ENCODE measurements at places on chromosomes 16 and 17.

DNA sequence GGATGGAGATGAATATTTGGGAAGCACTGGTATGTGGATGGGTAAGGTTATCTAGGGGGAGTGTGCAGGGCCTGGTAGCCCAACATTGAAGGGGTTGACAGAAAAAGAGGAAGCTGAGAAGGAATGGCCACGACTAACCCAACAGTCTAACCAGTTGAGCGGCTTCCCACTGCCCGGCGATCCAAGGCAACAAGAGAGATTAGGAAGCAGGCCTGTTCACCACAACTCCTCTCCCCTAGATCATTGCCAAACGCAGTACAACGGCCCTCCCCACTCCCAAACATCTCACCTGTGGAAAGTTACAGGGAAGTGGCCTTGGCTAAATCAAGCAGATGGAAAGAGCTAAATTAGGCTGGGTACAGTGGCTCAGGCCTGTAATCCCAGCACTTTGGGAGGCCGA lies 11.2 kb upstream of the RANGRF start:
- DNase-seq: no peak

DNA sequence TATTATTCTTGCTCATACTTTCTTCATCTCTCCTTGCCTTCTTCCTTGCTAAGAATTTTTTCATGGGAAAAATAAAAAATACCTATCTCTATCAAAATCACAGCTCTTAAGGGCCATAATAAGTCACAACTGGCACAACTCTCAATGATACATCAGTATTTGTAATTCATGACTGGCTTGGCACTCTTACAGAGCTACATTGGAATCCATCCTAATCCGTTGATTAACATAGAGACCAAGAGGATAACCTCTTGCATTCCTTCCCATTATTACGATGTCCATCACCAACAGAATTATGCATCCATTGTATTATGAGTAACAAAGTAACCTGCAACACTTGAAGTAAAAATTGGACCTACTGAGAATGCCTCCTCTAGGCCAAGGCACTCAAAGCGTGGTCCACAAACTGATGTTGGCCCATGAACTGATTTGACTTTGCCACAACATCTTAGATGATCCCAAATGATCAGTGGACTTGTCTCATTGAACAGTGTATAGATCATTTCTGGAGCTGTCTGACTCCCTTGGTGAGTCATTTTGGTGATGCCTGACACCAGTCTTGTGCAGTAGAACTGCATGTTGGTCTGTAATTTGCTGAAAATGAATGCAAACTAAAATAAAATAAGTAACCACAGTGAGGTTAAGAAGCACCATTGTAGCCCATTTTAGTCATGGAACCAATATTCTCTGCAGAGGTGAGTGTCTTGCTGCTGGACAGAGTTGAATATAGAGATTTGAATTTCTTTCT lies 163.2 kb downstream of the AXIN2 start:
- no peak for DNase-seq

DNA sequence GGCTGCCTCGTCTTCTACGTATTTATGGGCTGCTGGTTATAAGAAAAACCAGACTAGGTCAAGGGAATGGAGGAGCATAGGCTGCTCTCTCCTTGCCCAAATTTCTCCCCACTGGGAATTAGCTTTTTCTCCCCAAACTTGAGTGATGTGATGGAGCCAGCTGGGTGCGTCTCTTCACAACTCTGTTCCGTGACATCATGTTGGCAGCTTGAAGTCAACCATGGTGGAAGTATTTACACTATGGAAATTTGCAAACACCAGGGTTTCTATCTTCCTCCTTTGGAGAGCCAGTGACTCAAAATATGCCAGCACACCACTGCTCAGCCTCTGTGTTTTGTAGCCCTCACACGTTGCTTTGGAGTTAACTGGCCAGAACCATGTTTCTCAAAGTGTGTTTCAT lies 78.1 kb downstream of the OR1D5 start:
- no peak for DNase-seq

- peak; percentile 38 for DNase-seq
Observed at GRCh38 chr16:81623365-81624102, 155.6 kb upstream of the PLCG2 start.

DNA sequence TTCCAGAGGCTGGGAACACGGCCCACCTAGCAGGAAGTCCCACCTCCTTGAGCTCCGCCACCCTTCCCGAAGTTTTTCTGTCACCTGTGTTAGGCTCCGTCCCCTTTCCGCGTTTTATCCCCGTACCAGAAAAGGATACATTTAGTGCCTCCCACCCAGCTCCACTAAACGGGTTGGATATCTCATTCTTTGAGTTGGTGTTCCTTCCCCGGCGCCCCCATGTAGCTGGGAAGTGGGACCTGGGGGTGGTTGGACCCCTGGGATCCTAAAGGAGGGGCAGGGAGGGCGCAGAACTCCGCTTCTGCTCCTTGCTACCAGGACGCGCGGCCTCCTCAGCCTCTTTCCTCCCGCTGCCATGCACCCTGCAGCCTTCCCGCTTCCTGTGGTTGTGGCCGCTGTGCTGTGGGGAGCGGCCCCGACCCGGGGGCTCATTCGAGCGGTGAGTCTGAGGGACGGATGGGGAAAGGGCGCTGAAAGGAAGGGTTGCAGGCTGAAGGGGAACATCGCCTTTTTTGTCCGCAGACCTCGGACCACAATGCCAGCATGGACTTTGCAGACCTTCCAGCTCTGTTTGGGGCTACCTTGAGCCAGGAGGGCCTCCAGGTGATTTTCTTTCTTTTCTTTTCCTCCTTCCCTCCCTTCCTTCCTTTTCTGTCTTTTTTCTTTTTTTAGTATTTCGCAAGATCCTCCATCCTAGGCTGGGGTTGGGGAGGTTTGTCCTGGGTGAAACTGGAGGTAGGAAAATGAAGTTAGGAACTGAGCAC lies 669 bp downstream of the RNF167 start:
- no peak for DNase-seq

- DNase-seq: no peak
Observed at GRCh38 chr16:12257926-12258561, 281.5 kb downstream of the SNX29 start.

- no peak for DNase-seq
Observed at GRCh38 chr17:39170109-39170508, 4.1 kb upstream of the ARL5C start.

GRCh38 chr17:50148226-50149090 lies 2.0 kb downstream of the PPP1R9B start:
- DNase-seq: peak; percentile 56

DNA sequence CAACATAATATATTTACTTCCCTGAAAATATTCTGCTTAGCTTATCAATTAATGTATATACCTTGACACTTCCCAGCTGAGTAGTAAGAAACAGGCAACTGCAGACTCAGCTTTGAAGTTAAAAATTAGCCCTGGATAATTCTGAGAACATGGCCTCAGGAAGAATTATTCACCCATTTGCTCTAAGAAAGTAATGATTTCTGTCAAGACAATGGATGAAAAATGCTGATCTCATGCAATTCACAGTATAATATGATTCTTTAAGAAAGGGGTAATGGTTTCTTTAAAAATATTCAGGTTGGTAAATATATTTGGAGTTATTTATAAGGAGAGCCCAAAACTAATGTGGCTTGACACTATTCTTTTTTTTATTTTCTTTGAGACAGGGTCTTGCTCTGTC lies 88.8 kb downstream of the CACNG1 start:
- no peak for DNase-seq

DNA sequence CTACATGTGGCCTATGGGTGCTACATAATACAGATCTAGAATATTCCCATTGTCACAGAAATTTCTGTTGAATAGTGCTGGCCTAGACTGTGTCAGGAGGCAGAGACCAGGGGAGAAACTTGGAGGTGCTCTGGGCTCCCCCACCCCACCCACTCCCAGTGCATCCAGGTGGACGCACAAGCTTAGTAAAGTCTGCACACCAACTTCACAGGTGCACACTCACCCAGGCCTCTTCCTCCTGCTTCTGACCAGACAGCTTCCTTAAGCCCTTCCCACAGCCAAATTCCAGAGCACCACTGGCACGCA lies 7.6 kb upstream of the CNP start:
- no peak for DNase-seq

- peak; percentile 26 for DNase-seq
Observed at GRCh38 chr16:47142821-47143676, 696 bp downstream of the NETO2 start.

DNA sequence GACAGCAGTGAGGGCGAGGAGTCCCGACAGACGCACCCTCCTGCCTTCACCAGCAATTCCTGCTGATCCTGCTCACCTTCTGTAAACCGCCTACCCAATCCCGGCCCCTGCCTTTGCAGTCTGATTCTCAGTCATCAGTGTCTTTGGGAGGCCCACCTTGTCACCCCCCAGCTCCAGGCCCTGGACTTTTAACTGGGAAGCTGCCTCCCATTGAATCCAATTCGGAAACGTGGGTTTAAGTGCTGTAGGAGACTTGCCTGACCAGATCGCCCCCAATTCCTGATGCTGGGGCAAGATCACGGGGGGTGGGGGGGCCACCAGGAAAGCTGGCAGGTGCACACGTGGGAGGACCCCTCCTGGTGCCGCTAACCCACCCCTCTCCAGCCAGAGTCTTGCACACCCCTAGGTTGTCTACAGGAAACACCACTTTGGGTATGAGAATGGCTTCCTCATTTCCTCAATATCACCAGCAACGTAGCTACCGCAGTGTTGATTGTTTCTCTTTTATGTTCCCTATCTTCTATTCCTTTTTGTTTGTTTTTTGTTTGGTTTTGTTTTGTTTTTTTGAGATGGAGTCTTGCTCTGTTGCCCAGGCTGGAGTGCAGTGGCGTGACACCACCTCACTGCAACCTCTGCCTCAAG lies 46.6 kb upstream of the CMIP start:
- no peak for DNase-seq

GRCh38 chr16:81513204-81514040 lies 68.8 kb downstream of the CMIP start:
- no peak for DNase-seq

GRCh38 chr16:19980632-19981265 lies 92.9 kb downstream of the GPR139 start:
- no peak for DNase-seq

GRCh38 chr16:64346080-64346479 lies 775.8 kb downstream of the CDH11 start:
- DNase-seq: no peak

DNA sequence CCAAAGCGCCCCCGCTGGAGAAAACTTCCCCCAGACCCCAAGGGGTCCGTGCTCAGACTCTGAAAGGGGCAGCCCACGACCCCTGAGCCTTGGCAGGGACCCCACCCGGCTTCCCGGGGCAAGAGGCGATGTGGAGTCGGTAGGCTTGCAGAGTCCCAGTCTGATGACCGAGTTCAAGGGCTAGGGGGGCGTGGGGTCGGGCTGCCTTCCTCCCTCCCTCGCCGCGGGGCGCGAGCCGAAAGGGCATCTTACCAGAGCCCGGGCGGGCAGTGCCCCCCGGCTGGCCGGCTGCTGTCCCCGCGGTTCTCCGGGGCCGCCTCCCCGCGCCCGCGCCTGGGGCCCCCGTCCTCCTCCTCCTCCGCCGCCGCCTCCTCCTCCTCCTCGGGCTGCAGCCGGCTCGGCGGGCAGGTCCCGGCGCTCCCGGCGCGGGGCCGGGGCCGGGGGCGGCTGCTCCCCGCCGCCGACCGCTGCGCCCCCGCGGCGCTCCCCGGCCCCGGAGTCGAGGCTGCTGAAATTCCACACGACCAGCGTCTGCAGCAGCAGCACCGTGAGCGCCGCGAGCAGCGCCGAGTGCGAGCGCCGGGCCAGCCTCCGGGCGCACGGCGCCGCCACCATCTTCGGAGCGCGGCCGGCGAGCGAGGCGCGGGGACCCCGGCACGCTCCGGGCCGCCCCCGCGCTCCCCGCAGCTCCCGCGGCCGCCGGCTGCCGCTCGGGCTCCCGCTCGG lies 415 bp downstream of the XYLT1 start:
- no peak for DNase-seq

- DNase-seq: no peak
Observed at GRCh38 chr17:35982409-35983191, 1.3 kb upstream of the CCL16 start.

DNA sequence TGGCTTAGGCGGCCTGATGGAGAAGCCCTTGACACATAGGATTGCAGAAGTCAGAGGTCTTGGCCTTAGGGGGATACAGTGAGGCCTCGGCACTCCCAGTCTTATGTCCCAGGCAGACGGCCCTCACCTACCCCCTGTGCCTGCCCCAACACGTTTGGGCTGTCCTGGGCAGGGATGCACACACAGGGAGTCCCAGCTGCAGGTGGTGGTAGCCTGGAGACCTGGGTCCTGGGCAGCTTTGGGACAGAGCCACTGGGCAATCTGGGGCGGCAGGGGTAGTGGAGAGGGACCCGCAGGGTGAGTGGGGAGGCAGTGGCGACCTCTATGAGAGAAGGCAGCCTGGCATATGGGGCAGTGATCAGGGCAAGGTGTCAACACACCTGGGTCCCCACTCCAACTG lies 48.3 kb downstream of the SDK2 start:
- no peak for DNase-seq

DNA sequence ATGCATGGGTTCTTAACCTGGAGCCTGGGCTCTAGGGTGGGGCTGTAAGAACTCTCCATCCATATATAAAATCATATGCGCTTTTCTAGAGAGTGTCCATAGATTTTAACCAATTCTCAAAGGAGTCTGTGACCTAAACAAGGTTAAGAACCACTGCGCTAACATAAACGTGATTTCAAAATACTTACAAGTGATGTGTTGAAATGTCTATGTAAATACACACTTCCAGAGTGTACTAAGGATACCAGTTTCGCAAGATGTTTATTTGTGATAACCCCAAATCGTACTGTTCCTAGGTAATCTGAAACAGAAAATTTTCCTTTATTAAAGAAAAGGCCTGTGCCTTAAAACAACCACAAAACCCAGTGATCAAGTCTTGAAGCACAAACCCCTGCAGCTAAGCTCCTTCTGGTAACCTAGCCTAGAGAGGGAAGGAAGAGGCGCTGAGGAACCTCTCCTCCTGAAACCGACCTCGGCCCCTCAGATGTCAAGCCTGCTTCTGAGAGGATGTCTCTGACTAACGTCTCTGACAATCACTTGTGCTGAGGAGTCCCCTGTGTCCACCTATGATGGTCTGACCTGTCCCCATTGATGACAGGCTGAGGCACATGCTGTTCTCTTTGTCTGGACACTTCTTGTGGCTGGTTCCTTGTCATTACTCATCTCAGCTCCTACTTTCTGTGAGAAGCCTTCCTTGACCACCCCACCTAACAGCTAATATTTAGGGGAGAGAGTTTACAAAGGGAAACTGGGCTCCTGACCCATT lies 32.2 kb downstream of the SNN start:
- DNase-seq: no peak

DNA sequence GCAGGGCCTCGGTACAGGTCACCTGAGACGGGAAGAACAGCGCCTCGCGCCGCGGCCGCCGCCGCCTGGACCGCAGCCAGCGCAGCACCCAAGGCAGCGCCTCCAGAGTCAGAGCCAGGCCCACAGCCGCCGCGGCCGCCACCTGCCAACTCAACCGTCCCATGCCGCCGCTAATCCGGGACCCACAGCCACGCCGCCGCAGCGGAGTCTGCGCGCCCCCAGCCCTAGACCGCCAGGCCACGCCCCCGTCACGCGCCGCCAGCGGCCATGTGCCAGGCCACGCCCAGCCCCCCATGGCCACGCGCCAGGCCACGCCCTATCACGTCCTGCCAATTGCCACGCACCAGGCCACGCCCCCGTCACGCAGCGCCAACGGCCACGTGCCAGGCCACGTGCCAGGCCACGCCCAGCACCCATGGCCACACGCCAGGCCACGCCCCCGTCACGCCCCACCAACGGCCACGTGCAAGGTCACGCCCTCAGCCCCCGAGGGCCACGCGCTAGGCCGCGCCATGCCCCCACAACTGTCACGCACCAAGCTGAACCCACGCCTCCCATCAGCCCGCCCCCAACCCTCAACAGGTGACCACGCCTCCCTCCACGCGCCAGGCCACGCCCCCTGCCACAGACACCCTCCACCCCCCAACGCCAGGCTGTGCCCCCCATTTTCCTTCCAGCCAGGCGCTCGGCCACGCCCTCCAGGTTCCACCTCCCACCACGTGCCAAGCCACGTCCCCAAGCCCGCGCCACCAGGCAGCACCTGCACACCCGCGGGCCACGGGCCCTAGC lies at the start of gene PLD6:
PLD6 (minus strand) TSS at position 210 of the 789 bp plus-strand sequence; CDS start at position 163, 47 bp downstream.
- DNase-seq: peak; percentile 73

Measured in stimulated activated CD8-positive, alpha-beta memory T cell treated with anti-CD3 and anti-CD28 coated beads, Interleukin-2, amount 100 ng/mL, for 1 hour (primary cell).